ENCODE measurements at places on chromosomes 7 and 10.

- no peak for DNase-seq
Observed at GRCh38 chr10:102962951-102963755, 45.1 kb downstream of the CNNM2 start.

DNA sequence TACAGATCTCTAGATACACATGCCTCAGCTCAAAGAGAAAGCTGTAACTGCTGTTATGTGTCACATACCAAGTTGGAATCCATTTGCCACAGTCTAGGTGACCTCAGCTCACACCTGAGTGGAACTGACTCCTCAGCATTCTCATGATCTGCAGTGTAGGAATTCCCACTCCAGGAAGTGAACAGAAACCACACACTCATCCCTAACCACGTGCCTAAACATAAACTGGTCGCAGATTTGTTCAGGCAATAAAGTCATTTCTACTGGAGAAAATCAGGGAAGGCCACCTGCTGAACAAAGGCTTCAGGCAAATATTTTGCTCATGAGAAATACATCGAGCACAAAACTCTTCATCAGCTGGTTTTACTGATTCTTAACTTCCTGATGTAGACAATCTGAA, 23.0 kb upstream of the ZMYND11 start:
- no peak for DNase-seq

DNA sequence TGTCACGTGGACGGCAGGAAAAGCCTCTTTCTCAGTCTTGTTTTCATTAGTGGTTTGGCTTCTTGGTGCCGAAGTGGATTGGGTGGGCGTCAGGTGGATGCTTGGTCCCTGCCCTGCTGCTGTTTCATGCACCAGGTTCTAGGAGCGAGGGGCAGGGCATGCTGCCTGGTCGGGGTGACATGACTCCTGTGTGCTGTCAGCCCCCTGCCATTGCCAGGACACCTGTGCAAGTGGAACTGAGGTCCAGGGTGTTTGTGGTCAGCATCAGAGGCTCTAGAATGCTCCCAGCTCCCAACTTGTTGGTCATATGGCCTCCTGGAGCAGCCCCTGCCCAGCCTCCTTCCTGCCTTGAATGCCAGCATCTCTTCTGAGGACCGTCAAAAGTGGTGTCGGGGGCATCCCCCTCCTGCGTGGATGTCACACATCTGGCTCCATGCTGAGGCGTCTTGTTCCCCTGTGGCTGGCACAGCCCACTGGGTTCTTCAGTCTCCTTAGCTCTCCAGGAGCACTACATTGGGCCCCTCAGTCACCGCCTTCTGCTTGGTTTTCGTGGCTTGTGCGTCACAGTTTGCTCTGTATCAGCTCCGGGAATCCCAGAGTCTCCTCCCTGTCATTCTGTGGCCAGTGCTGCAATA, 24.8 kb downstream of the ADCY1 start:
- no peak for DNase-seq

DNA sequence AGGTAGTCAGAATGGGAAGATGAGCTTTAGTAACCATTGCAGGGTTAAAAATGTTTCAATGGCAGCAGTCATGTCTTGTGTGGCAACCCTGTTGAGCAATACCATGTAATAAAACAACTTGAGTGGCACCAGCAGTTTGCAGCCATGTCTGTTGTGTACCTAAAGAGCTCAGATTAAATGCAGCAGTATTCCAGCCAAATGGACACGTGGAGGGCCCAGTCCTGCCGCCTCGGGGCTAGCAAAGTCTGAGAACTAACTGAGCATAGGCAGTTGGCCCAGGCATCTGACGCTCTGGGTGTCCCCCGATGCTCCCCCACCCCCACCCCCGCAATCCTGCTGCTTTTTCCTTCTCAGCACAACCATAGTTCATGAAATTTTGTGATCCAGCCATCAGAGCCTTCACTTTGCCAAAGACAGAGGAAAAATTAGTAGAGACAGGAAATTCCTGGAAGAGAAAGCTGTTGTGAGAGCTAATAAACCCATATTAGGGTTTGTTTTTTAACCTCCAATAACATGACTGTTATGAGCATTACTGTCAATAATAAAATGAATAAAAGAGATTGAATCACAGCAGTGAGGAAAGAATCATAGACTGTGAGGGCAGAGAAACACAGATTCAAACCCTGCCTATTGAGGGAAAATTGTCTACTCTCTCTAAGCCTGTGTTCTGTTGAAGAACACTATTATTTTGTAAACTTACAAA, 220.6 kb upstream of the RHOBTB1 start:
- DNase-seq: no peak

GRCh38 chr10:29615195-29615594, 19.6 kb downstream of the SVIL start:
- DNase-seq: no peak

DNA sequence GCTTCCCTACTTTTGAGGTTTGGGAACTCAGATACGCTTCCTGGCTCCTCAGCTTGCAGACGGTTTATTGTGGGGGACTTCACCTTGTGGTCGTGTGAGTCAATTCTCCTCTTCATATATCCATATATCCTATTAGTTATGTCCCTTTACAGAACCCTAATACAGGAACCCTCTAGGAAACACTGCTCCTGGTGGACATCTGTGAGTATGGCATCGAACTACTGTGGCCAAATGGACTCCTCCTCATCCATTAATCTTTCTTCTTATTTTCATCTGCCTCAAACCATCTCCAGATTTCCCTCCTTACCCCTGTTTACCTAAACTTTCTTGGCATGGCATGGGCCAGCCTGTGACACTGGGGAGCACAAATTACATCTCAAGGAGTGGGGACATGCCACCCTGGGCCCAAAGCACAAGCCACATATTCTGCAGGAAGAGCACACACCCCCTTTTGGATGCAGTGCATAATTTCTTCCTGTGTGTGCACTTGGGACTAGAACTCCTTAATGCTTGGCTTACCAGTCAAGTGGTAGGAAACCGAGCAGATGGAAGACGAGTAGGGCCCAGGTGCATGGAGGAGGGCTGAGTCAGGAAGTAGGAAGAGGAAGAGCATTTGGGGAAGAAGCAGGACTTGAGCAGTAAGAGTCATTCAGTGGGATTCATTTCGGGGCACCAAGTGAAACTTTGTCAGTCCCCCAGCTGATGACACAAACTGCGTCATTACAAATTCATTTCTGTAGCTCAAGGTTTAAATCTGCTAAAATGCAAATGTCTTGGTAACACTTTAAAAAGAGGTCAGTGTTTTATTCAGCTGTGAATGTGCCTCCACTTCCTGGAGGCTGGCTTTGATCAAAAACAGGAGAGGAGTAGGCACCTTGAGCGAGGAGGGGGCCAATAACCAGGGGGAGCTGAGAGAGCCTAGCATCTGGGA, 80.8 kb upstream of the PLXNA4 start:
- no peak for DNase-seq

- no peak for DNase-seq
Observed at GRCh38 chr7:36473454-36474282, 84.0 kb downstream of the ANLN start.

DNA sequence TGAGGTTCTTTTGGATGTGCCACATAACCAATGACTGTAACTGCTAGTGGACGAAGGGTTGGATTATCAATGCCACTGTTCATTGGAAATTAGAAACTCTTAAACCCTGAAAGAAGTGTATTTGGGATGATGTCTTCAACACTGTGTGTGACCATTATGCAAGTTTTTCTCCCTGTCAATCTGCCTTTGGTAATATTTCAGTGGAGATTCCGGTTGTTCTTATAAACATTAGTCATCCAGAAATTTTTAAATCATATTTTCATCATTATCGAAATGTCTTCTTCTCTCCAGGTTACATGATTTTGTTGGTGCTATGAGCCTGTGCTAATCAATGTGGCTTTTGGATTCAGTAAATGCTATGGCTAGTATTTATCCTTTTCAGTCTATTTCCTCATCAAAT, 61.7 kb upstream of the KLF6 start:
- DNase-seq: no peak

GRCh38 chr7:39898867-39899266, 51.2 kb upstream of the CDK13 start:
- DNase-seq: no peak

DNA sequence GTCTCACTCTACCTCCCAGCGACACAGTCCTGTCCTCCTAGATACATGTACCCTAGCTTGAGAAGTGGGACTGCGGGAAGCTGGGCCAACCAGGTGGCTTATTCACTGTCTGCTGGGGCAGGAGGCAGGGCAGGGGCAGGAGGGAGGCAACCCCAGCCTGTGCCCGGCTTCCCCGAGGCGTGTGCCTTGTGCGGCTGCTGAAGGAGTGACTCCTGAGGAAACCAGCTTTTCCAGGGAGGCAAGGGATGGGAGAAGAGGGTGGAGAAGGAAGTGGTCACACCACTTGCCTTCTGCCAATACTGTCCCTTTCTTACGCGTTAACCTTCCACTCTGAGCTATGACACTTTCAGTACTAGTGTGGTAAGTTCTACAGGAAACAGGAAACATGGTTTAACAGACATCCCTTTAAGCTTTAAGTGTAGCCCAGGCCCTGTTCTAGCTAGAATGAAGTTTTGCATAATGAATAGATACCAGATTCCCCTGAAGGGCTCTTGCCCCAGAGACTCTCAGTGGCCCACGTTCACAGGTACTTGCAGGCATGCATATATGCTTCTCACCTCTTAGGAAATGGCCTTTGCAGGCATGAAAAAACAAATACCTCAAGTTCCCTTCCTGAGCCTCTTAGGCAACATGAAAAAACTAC, 40.6 kb downstream of the SYPL1 start:
- no peak for DNase-seq

DNA sequence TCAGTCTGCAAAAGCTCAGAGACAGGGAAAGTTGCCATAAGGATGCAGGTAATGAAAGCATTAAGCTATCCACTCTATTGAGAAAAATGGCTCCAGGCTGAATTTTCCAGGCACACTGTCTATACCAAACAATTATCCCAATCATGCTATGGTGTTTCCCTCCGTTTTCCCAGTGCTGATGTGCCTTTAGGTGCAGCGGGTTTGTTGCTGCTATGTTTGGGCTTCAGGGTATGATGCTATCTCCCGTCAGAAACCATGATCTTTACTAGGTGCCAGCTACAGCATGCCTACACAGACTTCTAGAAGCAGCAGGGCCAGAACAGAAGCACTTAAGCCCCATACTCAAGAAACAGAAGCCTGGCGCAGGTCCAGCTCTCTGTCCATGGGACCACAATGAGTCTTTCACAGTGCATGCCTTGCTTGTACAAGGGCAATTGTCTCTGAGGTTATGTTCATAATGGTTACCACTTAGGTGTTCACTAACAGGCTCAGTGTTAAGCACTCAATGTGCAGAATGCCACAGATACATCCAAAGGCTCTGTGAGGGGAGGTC, 19.4 kb downstream of the STEAP1B start:
- no peak for DNase-seq

All from right kidney (tissue), 9 donors.